ENCODE measurements at places on chromosomes 12 and 14.

- no peak for DNase-seq
These were observed 30.8 kb upstream of the PPP1R13B start for GRCh38 chr14:103878180-103878579.

GRCh38 chr12:101761350-101761749, 22.1 kb upstream of the SYCP3 start:
- DNase-seq = peak; percentile 37

GRCh38 chr14:40312296-40312695, 880.1 kb upstream of the FBXO33 start:
- DNase-seq = no peak

- no peak for DNase-seq
These were observed 84.1 kb downstream of the FGD4 start for GRCh38 chr12:32483499-32483898.

DNA sequence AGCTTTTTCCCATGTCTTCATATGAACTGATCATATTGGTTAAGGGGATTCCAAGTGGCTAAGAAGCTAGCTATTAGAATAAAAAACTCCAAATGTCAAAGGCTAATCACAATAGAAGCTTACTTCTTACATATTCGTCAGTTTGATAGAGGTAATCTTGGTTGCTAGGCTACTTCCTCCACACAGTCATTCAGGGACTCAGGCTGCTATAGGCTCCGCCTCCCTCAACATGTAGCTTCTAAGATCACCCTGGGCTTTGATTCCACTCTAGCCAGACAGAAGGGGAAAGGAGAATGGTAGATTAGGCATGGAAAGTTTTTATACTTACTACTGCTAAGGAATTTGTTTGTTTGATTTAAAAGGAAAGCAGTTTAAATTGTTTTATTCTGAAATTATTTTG, 207.9 kb downstream of the EFCAB11 start:
- DNase-seq = no peak

DNA sequence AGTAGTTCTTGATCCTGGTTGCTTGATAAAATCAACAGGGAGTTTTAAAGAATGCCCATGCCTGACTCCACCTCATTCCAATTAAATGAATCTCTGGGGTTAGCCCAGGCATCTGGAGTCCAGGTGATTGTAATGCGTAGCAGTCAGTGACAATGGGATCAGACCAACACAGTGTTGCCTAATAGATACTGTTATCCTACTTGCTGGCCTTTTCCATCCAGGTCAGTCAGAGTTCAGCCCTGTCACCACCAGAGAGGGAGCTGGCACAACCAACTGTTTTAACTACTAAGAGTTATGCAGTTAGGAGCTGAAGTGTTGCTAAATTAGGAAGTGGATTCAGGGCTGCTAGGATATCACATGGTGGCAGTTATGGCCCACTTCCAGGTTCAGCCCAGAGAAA, 107.1 kb downstream of the GPR135 start:
- peak; percentile 93 for DNase-seq

GRCh38 chr14:73753887-73754795, 40.0 kb upstream of the PNMA1 start:
- DNase-seq = no peak

- DNase-seq = no peak
These were observed 12.5 kb downstream of the PLD4 start for GRCh38 chr14:104937161-104937560.

DNA sequence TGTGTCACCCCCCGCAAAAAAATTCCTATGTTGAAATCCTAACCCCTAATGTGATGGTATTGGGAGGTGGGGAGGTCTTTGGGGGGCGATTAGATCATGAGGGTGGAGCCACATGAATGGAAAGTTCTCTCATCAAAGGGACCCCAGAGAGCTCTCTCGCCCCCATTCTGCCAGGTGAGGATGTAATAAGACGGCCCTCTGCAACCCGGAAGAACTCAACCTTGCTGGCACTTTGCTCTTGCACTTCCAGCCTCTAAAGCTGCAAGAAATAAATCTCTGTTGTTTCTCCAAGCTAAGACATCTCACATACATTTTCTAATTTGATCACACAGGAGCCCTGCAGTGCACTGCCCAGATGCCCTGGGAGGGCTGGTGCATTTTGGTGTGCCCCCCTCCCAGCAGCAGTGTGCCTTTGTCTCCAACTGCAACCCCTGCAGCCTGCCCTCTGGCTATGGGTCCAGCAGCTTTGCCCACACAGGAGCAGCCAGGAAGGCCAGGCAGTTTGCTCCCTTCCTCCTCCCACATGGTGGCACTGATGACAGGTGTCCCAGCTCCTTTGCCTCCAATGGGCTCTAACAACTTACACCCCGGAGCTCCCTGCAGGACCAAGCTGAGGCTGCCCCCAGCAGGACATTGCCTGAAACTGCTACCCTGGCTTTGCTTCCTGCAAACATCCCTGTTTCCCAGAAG, 59.3 kb downstream of the C14orf132 start:
- DNase-seq = peak; percentile 31

DNA sequence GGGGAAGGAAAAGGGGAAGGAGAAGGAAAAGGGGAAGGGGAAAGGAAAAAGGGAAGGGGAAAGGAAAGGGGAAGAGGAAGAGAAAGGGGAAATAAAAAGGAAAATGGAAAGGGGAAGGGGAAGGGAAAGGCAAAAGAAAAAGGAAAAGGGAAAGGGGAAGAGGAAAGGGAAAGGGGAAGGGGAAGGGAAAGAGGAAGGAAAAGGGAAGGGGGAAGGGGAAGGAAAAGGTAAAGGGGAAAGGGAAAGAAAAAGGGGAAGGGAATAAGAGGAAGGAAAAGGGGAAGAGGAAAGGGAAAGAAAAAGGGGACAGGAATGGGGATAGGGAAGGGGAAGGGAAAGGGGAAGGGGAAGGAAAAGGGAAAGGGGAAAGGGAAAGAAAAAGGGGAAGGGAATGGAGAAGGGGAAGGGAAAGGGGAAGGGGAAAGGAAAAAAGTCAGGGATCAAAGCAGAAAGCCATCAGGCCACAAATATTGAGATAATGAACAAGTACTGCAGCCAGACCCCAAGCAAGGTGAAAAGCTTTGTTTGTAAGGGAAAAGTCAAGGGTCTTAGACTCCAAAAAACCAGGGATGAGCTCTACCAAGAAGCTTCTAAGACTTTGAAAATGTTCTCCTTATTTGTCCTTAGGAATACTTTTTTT, 20.0 kb downstream of the DICER1 start:
- DNase-seq = no peak

All from NCI-H226 (cell line).